ENCODE measurements at places on chromosomes 4 and X. TPM values are rescaled to one million over a fixed set of nuclear protein-coding genes. Genes with fewer than 3 reads are reported as not detected.

CPLX1 gene
- total RNA-seq, result 5.0 TPM

ADH1C gene
- not detected for total RNA-seq

MOSPD2 gene
- total RNA-seq, result 14.4 TPM

NLRP2B gene
- total RNA-seq, result not detected

NELFA gene
- 41.9 TPM for total RNA-seq

PIR gene
- 1.4 TPM for total RNA-seq

CLIC2 gene
- total RNA-seq, result 1.3 TPM

CXXC4 gene
- 0.11 TPM for total RNA-seq

SORBS2 gene
- not detected for total RNA-seq

Data from activated naive CD8-positive, alpha-beta T cell treated with anti-CD3 and anti-CD28 coated beads, Interleukin-2, amount 10 ng/mL, durations not matched to agents 7 days and 5 days (primary cell).